Mesothelial cell of epicardium (in vitro differentiated cells): ENCODE measurements at places on chromosomes 1 and 21.

DNA sequence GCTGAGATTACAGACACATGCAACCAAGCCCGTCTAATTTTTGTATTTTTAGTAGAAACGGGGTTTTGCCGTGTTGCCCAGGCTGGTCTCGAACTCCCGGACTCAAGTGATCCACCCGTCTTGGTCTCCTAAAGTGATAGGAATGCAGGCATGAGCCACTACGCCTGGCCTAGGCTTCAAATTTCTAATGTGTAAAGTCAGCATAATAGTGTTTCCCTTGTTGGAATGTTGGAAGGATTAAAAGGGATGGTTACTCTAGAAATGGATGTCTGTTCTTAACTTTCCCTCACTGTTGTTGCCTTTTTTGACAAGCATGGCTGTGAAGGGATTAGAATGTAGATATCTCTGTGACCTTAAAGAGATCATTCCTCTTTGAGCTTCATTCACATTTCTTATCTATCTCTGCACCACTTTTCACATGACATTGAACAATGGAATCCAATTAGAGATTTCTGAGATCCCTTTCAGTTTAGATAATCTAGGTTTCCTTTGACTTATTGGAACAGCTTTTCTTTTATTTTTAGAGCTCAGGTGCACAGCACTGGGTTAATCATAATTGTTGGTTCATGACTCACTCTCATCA, 33.7 kb downstream of the NFASC start:
- no peak for DNase-seq

DNA sequence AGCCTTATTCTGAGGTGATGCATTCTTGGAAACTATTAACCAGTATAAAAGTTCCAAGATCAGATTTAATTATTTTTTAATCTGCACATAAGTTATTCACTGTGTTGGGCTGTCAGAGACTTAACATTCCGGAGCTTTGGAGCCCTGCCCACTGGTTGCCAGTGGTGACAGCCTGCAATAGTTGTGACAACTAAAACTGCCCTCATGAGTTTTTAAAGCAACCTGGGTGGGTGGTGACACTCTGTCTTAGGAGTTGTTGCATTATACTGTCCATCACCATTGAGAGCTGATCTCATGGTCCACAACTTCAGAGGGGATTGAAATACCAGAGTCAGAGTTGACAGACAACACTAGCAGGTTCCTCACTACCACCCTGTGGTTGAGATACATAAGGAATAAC, 653.9 kb upstream of the USP24 start:
- DNase-seq: no peak

DNA sequence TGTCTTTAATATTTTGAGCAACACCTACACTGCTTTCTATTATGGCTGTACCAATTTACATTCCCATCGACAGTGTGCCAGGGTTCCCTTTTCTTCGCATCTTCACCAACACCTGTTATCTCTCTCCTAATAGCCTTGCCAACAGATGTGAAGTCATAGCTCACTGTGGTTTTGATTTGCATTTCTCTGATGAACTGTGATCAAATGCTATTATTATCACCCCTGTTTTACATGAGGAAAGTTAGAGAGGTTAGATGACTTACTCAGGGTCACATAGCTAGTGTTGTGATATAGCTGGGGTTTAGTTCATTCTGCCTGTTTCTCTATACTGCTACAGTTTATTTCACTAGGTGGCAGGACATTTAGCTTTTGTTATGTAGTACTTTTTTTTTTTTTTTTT, 204.1 kb downstream of the FMN2 start:
- DNase-seq: no peak

GRCh38 chr1:107795994-107796393, 169.0 kb downstream of the VAV3 start:
- no peak for DNase-seq

- DNase-seq: no peak
Observed at GRCh38 chr21:38937844-38938243, 132.1 kb downstream of the ETS2 start.

GRCh38 chr1:117173691-117174090, 37.0 kb downstream of the VTCN1 start:
- no peak for DNase-seq

DNA sequence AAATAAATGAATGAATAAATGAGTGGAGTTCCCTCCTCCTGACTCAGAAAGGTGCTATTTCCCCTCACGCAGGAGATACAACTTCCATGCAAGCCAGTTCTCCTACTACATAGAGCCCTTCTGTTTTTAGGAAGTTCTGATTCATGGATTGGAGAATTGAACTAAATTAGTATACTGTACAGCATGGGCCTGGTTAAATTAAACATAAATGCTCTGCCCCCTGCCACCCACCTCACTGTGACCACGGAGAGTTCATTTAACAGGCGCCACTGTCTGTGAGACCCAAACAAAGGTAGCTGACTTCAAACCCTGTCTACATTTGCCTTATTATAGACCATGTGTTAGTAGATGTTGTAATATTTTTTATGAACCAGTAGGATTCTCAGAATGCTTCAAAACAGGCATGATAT, 9.1 kb upstream of the IRF2BP2 start:
- no peak for DNase-seq

- DNase-seq: no peak
Observed at GRCh38 chr1:89060091-89060490, 4.9 kb downstream of the GBP1 start.

DNA sequence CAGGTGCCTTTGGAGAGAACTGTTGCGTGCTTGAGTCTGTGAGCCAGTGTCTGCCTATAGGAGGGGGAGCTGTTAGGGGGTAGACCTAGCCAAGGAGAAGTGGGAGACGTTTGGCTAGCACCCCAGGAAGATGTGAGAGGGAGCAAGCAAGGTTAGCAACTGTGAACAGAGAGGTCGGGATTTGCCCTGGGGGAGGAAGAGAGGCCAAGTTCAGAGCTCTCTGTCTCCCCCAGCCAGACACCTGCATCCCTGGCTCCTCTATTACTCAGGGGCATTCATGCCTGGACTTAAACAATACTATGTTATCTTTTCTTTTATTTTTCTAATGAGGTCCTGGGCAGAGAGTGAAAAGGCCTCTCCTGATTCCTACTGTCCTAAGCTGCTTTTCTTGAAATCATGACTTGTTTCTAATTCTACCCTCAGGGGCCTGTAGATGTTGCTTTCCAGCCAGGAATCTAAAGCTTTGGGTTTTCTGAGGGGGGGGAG, 2.4 kb downstream of the BTG2 start:
- no peak for DNase-seq

DNA sequence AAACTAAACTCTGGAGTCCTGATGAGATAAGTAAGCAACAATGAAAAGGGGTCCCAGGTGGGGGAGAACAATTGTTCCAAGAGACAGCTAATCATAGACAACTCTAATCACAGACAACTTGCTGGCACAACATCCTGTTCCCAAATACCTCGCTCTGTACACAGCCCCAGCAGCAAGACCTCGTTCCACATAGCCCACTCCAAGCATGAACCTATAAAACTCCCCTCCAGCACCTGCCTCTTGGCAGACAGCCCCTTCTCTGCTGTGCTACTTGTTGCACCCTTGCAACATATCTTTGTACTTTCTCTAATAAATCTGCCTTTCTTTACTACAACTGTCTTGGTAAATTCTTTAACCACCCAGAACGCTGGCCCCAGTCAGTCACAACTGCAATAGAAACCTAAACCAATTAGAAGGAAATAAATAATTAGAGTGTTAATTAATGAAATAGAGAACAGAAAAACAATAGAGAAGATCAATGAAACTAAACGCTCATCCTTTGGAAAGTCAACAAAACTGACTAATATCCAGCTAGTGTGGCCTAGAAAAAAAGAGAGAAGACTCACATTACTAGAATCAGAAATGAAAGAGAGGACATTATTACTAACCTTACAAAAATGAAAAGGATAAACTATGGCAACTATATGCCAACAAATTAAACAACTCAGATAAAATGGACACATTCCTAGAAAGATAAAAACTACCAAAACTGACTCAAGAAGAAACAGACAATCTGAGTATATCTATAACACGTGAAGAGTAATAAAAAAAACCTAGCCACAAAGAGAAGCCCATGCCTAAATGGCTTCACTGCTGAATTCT, 36.1 kb downstream of the LRRC40 start:
- DNase-seq: no peak

DNA sequence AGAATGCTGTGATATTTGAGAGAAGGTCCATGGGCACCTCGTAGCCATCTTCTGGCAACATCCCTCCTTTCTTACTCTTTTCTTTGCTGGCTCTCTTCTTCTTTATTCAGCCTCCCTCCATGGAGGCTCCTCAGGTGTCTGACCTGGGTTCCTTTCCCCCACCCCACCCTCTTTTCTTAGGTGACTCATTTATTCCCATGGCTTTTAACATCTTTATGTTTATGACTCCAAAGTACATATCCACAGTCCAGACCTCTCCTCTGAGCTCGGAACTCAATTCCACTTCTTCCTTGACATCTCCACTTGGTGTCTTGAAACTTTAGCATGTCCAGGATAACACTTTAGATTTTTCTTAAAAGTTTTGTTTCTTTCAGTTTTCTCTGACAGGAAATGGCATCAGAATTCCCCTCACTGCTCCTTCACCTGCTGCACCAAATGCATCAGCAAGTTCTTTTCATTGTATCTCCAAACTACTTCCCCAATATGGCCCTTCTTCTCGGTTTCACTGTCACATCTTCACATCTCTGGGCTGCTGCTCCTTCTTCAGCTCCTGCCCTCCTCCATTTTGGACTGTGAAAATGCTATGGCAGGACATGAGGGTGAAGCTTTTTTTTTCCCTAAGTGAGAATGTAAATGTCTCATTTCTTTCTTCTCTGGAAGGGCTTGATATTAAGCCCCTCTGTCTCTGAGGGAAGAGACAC, 95.9 kb downstream of the GIPC2 start:
- no peak for DNase-seq

DNA sequence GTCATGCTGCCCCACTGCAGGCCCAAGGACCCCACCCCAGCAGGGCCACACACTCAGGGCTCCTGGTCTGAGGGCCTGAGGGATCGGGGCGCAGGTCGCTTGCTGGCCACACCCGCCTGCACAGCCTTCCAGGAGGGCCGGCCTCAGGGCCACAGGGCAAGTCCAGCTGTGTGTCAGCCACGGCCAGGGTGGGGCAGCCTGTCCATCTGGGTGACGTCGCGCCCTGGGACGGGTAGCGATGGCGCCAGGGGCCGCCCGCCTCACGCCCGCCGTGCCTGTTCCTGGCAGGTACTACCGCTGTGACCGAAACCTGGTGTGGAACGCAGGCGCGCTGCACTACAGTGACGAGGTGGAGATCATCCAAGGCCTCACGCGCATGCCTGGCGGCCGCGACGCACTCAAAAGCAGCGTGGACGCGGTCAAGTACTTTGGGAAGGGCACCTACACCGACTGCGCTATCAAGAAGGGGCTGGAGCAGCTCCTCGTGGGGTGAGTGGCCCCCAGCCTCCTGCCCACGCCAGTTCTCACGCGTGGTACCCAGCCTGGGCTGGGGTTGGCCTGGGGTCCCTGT, 2.5 kb downstream of the COL6A1 start:
- no peak for DNase-seq

DNA sequence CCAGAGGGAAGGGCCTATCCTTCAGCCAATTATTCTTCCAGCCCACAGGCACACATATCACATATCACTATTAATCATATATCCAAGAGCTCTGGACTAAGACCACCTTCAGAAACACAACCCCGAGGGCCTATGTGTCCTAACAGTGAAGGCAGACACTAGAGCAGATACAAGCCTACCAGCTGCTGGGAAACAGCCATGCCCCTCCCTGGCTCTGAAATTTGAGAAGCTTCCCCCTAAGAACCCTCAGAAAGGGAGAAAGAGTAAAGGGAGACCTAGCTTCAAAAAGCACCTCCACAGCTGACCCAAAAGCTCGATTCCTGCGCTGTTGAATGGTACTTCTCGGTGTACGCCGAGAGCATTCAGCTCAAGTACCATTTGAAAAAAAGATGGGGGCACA, 17.4 kb downstream of the CNN3 start:
- no peak for DNase-seq

DNA sequence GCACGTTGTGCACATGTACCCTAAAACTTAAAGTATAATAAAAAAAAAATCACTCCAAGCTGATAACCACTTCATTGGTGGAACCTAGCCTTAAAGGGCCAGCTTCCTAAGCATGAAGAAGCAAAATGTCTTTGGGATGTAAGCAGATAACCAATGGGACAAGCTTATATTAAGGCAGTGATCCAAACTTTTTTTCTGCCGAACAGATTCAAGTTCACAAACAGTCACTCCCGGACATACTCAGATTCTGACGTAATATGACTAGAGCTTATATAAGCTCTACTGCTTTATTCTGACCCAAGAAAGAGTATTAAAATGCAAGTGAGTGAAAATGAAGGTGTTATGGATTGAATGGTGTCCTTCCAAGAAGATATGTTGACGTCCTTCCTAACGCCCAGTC, 44.9 kb upstream of the HIVEP3 start:
- DNase-seq: no peak

- no peak for DNase-seq
Observed at GRCh38 chr1:70436622-70437251, 25.7 kb downstream of the CTH start.

DNA sequence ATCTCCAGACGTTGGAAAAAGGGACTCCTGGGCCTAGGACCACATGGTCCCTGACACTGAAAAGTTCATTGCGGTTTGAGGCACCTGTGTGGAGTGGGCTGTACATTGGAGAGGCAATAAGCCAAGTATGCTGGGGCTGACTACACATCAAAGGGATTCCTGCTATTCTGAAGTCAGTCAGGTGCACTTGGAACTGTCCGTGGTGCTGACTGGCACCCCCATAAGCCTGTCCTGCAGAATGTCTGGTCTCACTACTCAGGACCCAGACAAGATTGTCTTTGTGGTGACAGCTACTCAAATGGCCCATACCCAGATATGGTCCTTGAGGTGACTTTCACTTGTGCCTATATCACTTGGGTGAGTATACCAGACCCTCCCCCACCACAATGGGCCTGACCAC, 150.6 kb downstream of the RWDD3 start:
- peak; percentile 82 for DNase-seq

GRCh38 chr1:12067900-12068821, 5.1 kb downstream of the TNFRSF8 start:
- no peak for DNase-seq

DNA sequence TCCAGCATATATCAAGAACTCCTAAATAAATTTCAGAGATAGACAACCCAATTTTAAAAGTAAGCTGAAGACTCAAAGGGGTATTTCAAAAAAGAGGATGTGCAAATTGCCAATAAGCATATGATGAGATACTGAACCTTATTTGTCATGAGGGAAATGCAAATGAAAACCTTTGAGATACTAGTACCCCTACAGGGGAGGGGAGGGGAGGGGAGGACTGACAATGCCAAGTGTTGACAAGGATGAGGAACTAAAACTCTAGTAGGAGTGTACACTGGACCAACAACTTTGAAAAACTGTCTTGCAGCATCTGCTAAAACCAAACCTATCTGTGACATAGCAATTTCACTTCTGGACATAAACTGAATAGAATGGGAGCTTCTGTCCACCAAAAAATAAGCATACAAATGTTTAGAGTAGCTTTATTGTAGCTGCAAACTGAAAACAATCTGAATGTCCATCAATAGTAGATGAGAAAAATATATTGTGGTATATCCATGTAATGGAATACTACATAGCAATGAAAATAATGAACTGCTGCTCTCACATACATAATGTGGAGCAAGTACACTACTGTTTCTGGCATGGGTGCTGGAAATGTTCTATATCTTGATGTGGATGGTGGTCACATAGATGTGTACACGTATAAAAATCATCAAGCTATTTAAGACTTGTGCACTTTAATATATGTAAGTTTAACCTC, 57.2 kb downstream of the CDK18 start:
- DNase-seq: no peak

GRCh38 chr1:234396871-234397270, 23.6 kb downstream of the COA6 start:
- no peak for DNase-seq
